Stimulated activated CD4-positive, alpha-beta T cell treated with anti-CD3 and anti-CD28 coated beads, Interleukin-1b, Interleukin-23, amount 100 ng/mL, for 1 hour (primary cell): ENCODE measurements at places on chromosomes 3 and 15.

- no peak for DNase-seq
Observed at GRCh38 chr15:70032509-70032908, 65.2 kb downstream of the TLE3 start.

- no peak for DNase-seq
Observed at GRCh38 chr3:19573644-19574043, 360.4 kb downstream of the EFHB start.

GRCh38 chr3:36796881-36797280 lies 32.5 kb upstream of the DCLK3 start:
- no peak for DNase-seq

DNA sequence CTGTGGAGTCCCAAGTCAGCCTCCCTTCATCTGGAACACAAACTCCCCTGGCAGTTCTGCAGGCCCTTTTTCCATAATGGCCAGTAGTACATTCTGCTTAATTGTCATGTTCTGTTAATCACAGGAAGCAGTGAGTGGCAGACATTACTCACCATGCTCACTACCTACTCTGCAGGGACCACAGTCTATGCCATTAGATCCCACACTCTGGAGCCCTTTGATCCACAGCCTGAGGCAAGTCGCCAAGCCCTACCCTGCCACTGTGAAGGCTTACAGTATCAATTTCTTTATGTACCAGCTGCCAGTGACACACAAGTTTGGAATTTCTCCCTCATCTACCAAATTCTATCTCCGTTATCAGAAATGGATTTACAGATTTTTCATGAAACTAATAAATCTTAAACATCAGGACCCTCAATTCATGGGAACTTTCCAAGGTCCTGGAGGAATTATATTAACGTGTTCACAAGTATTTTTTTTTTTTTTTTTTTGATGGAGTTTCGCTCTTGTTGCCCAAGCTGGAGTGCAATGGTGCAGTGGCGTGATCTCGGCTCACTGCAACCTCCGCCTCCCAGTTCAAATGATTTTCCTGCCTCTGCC lies 20.6 kb upstream of the WWTR1 start:
- DNase-seq = no peak

DNA sequence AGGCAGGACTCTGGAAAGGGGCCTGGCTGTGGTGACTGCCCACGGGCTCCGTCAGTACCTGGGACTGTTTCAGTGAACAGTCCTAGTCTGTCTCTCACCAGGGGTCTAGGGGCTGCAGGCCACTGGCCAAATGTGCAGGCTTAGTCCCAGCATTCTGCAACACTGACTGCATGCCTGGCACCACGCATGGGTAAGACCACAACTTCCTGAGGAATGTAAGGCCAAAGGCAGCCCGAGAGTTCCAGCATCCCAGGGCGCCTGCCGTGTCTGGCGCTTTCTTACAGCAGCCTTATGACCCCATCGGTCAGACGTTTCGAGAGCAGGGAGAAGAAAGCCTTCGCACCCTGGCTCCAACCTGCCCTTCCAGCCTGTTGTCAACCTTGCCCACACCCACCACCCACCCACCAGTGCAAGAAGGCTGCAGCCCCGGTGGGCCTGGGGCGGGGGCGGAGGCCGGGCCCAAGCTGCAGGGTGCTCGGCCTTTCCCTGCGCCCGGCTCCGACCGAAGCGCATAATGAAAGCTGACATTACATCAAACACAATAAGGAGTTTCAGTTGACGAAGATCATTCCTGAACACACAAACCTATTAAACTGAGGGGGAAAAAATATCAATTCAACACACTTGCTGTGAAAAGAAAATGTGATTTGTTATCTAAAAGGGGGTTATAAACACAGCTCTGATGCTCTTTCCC lies 29.5 kb upstream of the TMEM115 start:
- no peak for DNase-seq
